ENCODE measurements at places on chromosomes 2 and 18.

DNA sequence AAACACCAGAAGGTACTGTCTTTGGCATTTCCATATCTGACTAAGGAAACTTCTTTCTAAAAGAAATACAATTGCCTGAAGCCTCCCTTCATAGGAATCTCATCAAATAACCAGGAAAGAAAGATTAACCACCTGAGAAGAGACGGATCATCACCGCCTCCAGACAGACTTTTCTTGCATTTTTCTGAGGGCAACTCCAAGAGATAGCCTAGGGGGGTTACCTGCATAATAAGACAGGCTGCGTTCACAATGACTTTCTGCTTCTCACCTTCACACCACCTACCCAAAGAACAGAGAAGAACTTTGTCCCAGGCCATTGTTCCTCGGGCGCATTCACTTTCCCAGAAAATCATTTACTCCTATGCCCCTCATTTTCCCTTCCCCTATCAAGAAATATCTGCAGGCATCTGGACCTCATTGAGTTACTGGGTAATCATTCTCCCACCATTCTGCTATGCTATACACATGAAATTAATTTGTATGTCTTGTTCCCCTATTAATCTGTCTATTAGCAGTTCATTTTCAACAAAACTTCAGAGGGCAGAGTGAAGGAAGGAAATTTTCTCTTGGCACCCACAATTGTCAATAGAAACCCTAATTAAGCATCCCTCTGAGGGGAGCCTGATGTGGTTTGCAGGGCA is 8.3 kb upstream of the POMC start:
- H3K27me3 ChIP-seq = peaks cover 52% of the 10 kb centered on the region
- H3K27ac ChIP-seq = no peak overlapping the region
- ATAC-seq = no peak
- no peak overlapping the region for H3K4me3 ChIP-seq

DNA sequence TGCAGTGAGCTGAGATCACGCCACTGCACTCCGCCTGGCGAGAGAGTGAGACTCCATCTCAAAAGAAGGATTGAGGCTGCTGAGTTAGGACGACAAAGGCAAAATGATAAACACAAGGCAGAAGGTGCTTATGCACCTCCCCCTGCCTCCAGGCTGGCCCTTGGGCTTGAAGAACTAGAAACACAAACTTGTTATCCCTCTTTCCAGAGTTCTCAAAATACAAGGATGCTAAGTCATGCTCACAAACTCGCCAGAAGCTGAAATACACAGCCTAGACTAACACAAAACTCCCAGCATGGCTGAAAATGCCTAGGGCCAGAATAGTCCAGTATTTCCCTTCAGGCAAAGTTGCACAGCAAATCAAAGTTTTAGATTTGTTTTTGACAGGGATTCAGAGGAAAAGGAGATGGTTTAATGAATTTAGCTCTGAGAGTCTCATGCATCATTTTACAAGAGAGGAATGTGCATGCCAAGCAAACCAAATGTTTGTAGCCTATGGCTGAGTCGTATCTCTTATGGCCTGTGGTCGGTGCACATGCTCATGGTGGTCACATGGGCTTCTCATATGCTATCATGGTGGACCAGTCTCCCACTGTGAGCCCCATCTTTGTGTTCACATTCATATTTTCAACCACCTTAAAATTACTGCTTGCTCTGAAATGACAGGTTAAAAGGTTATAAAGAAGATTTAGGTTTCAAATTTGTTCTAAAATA is 16.2 kb upstream of the MREG start:
- no peak for ATAC-seq
- H3K27me3 ChIP-seq = no peaks in the 10 kb centered on the region
- no peak overlapping the region for H3K4me3 ChIP-seq
- H3K27ac ChIP-seq = no peak overlapping the region
- H3K4me1 ChIP-seq = peaks cover 35% of the 10 kb centered on the region

GRCh38 chr2:71419145-71419544 is 34.2 kb upstream of the DYSF start:
- peaks cover 21% of the 10 kb centered on the region for H3K36me3 ChIP-seq
- H3K27ac ChIP-seq = no peak overlapping the region
- peaks cover 6% of the 10 kb centered on the region for H3K4me1 ChIP-seq
- ATAC-seq = no peak
- no peak overlapping the region for H3K4me3 ChIP-seq

- H3K27ac ChIP-seq = no peak overlapping the region
- H3K27me3 ChIP-seq = peaks cover 60% of the 10 kb centered on the region
- H3K4me3 ChIP-seq = no peak overlapping the region
- no peak for ATAC-seq
- H3K4me1 ChIP-seq = peaks cover 16% of the 10 kb centered on the region
Observed at GRCh38 chr2:71469403-71470398, 16.3 kb downstream of the DYSF start.

GRCh38 chr2:57552885-57553284 is 493.7 kb upstream of the VRK2 start:
- H3K4me1 ChIP-seq = peaks cover 6% of the 10 kb centered on the region
- H3K27ac ChIP-seq = no peak overlapping the region
- H3K27me3 ChIP-seq = no peaks in the 10 kb centered on the region
- H3K4me3 ChIP-seq = no peak overlapping the region
- peaks cover 9% of the 10 kb centered on the region for H3K36me3 ChIP-seq

GRCh38 chr18:79497638-79498081 is 101.9 kb downstream of the NFATC1 start:
- ATAC-seq = peak; percentile 94
- peak overlapping the region; percentile 86 for H3K27ac ChIP-seq
- peaks cover 36% of the 10 kb centered on the region for H3K4me1 ChIP-seq
- H3K4me3 ChIP-seq = peak overlapping the region; percentile 60
- no peaks in the 10 kb centered on the region for H3K27me3 ChIP-seq
- H3K36me3 ChIP-seq = peaks cover 63% of the 10 kb centered on the region

DNA sequence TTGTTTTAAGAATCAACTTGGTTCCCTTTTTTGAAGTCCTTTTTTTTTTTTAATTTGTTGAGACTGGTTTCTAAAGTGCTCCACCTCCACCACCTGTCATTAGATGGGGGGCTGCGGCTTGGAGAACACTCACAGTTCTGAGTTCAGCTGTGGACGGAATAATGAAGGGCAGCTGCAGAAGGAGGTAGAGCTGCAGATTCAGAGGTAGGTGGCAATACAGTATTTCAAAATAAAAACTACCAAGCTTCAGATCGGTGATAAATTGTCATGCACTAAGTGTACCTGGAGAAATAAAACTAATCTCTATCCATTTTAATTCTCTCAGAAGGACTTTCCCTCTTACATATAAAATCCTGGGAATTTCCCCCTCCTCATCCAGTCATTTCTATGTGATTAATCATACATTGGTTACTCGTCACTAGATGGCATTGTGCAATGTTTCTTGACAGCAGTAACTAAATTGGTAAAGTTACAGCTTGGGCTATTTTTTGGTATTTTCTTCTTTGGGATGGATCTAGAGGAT is 81.1 kb upstream of the SLC39A10 start:
- peak overlapping the region; percentile 67 for H3K27ac ChIP-seq
- peaks cover 43% of the 10 kb centered on the region for H3K4me1 ChIP-seq
- peaks cover 5% of the 10 kb centered on the region for H3K36me3 ChIP-seq
- peak overlapping the region; percentile 41 for H3K4me3 ChIP-seq

DNA sequence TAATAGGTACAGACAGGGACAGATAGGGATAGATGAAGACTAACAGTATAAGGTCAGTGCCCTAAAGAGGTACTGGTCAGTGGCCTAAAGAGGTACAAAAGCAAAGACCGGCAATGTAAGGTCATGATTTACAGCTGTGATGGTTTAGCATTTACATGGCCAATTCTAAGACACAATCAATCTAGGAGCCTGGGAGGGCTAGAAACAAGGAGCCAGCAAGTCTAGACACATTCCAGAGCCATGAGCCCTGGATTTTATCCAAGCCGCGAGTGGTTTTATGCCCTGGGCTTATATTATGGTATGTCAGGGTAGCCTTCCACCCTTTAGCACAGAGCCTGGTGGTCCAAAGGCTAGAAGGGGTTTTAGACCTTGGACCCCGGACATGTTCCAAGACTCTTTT is 124.2 kb downstream of the CBLN2 start:
- no peaks in the 10 kb centered on the region for H3K36me3 ChIP-seq
- H3K27me3 ChIP-seq = no peaks in the 10 kb centered on the region
- no peak overlapping the region for H3K27ac ChIP-seq
- H3K4me1 ChIP-seq = no peaks in the 10 kb centered on the region

- no peak overlapping the region for H3K27ac ChIP-seq
- H3K27me3 ChIP-seq = peaks cover 53% of the 10 kb centered on the region
- H3K4me1 ChIP-seq = no peaks in the 10 kb centered on the region
- H3K36me3 ChIP-seq = no peaks in the 10 kb centered on the region
- H3K4me3 ChIP-seq = no peak overlapping the region
Observed at GRCh38 chr2:129895526-129896082, 83.9 kb upstream of the RAB6C start.

GRCh38 chr2:83251321-83251872 is 1207.7 kb downstream of the SUCLG1 start:
- no peak overlapping the region for H3K27ac ChIP-seq
- H3K4me3 ChIP-seq = no peak overlapping the region
- ATAC-seq = no peak
- no peaks in the 10 kb centered on the region for H3K36me3 ChIP-seq

DNA sequence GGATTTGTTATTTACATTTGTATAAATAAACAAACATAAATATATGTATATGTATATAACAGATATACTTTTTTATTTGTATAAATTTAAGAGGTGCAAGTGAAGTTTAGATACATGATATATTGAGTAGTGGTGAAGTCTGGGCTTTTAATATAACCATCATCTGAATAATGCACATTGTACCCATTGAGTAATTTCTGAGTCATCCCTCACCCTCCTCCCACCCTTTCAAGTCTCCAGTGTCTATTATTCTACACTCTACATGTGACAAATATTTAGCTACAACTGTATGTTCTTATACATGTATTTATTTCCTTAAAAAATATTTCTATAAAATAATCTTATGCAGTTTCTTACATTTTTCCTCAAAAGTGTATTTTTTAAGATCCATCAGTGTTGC is 358.7 kb upstream of the TFPI start:
- ATAC-seq = no peak
- no peaks in the 10 kb centered on the region for H3K4me1 ChIP-seq

GRCh38 chr2:126315828-126316227 is 340.1 kb upstream of the GYPC start:
- H3K4me1 ChIP-seq = no peaks in the 10 kb centered on the region
- H3K4me3 ChIP-seq = no peak overlapping the region
- no peak overlapping the region for H3K27ac ChIP-seq
- no peaks in the 10 kb centered on the region for H3K27me3 ChIP-seq
- ATAC-seq = no peak

- no peak for ATAC-seq
- no peak overlapping the region for H3K4me3 ChIP-seq
- no peak overlapping the region for H3K27ac ChIP-seq
Observed at GRCh38 chr2:215602997-215603396, 167.1 kb upstream of the FN1 start.

- no peaks in the 10 kb centered on the region for H3K36me3 ChIP-seq
- no peak overlapping the region for H3K4me3 ChIP-seq
- H3K4me1 ChIP-seq = peaks cover 31% of the 10 kb centered on the region
- H3K27me3 ChIP-seq = no peaks in the 10 kb centered on the region
- ATAC-seq = no peak
- no peak overlapping the region for H3K27ac ChIP-seq
Observed at GRCh38 chr2:65599693-65600092, 167.3 kb upstream of the SPRED2 start.

DNA sequence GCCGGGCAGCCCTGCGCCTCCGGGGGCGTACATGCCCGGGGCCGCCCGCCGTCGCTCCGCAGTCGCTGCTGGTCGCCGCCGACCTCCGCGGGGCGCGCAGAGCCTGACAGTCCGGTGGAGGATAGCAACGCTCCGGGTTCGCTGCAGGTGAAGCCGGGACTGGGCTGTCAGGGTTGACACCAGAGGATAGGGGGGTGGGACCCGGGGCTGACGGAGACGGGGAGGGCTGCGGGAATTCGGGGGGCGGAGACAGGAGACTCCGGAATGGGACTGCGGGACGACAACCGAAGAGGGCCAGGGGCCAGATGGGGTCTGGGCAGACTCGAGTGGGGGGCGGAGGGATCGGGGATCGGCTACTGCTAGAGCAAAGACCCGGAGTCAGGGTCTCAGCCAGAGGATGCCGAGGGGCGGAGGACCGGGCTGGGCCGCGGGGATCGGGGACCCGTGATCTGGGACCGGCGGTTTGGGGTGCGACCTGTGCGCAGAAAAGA is 403 bp downstream of the TMEM127 start:
- ATAC-seq = peak; percentile 47
- H3K27ac ChIP-seq = peak overlapping the region; percentile 87
- peaks cover 51% of the 10 kb centered on the region for H3K4me1 ChIP-seq

GRCh38 chr2:24613154-24613814 is 122.2 kb downstream of the NCOA1 start:
- no peaks in the 10 kb centered on the region for H3K27me3 ChIP-seq
- ATAC-seq = peak; percentile 27
- no peak overlapping the region for H3K4me3 ChIP-seq
- H3K27ac ChIP-seq = peak overlapping the region; percentile 14
- peaks cover 13% of the 10 kb centered on the region for H3K4me1 ChIP-seq

DNA sequence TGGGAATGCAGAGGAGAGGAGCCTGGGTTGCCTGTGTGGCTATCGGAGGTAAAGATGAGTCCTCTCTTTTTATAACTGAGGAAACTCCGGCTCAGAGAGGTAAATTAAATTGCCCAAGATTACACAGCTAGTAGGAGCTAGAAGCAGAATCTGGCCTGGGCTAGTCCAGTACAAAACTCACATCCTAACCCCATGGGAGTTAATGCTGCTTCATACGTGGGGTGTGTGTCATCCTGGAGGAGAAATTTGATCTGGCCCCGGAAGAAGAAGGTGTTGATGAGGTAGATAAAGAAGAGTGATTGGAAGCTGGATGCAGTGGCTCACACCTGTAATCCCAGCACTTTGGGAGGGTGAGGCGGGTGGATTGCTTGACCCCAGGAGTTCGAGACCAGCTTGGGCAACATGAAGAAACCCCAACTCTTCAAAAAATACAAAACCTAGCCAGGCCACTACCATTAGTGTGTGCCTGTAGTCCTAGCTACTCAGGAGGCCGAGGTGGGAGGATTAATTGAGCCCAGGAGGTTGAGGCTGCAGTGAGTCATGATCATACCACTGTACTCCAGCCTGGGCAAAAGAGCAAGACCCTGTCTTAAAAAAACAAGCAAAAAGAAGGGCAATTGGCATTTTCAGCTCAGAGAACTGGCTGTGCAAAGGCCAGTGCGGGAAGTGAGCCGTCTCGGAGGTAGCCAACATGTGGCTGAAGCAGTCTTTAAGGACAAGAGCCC is 33.7 kb downstream of the CTIF start:
- no peaks in the 10 kb centered on the region for H3K27me3 ChIP-seq
- no peak overlapping the region for H3K27ac ChIP-seq
- ATAC-seq = no peak
- H3K4me1 ChIP-seq = peaks cover 5% of the 10 kb centered on the region
- H3K36me3 ChIP-seq = peaks cover 13% of the 10 kb centered on the region
